ENCODE measurements at places on chromosomes 2 and 18.

GRCh38 chr2:228107846-228108245, 73.6 kb downstream of the SPHKAP start:
- DNase-seq, result no peak

DNA sequence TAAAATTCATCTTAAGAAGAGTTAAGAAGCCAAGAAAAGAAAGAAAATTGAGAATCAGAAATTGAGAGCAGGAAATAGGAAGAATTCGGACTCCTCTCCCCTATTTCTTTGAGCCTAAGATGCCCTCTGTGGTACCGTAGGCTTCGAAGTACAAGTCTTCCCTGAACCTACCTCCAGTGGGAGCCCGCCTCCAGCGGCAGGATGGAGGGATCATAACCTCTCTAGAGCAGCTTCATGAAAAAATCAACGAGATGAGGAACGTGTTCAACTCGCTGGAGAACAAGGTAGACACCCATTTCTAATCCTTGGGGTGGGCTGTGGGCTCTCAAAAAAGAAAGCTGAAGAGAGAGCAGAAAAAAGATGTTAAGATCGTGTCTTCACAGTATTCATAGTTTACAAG, 36.3 kb downstream of the ARHGEF33 start:
- no peak for DNase-seq

GRCh38 chr18:23154823-23155500, 19.7 kb downstream of the CABLES1 start:
- DNase-seq, result no peak

DNA sequence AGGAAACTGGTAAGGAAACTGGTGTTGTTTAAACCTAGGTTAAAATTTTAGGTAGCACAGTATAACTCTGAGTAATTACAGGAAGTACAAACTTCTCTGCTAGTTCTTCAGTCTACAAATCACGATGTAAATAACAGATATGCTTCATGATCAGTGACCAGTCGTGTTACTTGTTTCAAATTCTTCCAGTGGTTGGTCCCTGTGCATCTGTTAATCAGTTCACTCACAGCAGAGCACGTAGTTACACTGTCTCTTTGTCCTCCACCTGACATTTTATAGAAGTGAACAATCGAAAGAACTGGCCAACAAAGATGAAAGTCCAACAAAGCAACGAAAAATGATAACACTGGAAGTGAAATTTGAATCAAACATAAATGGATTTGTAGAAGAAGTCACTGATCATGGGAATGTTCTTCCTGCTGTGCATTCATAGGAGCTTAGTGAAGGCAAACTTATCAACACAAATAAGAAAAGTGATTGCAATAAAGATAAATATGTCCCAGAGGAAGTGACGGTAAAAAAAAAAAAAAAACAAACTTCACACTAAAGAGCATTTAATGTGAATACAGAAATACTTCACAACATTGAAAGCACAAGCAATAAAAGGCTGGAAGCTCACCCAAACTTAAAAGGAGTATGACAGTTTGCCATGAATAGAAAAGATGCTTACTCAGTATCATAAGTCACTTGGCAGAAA, 7.0 kb downstream of the EIF2AK2 start:
- DNase-seq, result no peak

DNA sequence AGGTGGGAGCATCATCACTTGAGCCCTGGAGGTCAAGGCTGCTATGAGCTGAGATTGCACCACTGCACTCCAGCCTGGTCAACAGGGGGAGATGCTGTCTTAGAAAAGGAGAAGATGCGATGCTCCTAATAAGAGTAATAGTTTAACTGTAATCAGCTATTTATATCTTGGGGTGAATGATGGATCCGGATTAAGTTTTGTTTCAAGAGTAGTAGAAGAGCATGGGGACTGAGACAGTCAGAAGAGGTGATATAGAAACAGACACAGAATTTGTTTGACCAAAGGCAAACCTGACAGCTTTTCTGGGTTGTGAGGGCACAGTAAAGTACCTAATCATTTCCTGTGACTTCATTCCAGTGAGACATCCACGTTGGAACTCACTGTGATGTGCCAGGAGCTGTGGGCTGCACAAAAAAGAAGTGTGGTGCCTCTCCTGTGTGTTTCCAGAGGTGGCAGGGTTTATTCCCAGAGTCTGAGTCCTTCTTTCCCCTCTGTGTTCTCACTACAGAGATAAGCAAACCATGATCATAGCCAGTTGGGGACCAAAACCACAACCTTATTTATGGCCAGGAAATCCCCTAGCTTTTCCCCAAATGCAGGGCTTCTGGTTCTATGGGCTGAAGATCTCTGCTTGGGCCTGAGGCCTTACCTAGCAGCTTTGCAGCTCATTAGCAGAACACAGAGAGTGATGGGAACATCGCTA, 113.7 kb downstream of the XRCC5 start:
- no peak for DNase-seq

GRCh38 chr2:85547089-85547858, 8.3 kb downstream of the MAT2A start:
- no peak for DNase-seq

- DNase-seq, result no peak
These were observed 162.1 kb downstream of the CD8B2 start for GRCh38 chr2:106649306-106649705.

DNA sequence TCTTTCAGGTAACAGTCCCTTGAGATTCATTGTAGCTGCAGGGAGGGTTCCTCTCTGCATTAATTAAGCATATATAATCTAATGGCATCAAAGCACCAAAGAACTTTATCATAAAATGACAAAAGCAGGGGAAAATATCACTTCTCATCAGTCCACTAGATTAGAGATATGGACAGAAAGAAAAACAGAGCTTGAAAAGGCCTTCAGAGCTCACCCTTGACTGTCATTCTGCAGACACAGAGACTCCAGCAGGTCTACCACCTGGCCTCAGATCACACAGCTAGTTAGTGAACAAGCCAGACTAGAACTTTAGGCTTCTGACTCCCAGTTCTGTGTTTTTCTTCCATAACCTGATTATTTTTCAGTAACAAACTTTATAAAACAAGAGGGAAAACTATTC, 88.5 kb downstream of the FIGN start:
- DNase-seq, result no peak
